Right ventricle myocardium superior (tissue), 1 donor: ENCODE measurements at places on chromosomes 13 and 19.

DNA sequence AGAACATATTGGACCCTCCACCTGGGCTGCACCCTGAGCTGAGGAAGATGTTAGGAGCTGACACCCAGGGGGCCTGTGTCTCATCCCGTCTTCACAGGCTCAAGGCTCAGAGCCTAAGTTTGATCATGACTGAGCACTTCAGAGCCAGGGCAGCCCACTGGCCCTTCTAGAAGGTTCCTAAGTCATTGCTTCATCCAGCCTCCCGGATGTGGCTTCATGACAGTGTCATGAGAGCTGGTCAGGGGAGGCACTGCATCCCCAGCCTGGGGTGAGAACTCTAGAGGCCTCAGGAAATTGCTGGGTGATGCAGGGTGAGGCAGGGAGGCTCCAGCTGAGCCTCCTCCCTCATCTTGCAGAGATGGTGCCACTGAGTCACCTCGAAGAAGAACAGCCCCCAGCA is 24.9 kb upstream of the PIK3R2 start:
- DNase-seq, result no peak

- peak; percentile 95 for DNase-seq
Observed at GRCh38 chr19:56477429-56478338, 539 bp upstream of the ZNF667 start.

DNA sequence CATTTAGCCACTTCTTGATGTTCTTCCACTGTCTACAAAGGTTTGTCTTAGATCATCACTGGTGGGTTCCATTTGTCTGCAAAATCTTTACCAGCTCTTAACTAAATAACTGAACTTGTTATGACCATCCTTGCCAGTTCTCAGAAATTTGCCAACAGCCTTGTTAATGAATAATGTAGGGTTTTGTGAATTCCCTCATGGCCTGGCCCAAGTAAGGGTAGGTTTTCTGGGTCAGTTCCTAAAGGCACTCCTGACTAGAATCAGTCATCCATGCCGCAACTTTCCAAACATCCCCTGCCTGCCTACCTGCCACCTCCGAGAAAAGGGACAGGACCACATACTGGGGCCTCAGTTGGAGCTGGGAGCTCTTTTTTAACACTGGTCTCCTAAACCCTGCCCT is 4.0 kb downstream of the COL4A1 start:
- no peak for DNase-seq

DNA sequence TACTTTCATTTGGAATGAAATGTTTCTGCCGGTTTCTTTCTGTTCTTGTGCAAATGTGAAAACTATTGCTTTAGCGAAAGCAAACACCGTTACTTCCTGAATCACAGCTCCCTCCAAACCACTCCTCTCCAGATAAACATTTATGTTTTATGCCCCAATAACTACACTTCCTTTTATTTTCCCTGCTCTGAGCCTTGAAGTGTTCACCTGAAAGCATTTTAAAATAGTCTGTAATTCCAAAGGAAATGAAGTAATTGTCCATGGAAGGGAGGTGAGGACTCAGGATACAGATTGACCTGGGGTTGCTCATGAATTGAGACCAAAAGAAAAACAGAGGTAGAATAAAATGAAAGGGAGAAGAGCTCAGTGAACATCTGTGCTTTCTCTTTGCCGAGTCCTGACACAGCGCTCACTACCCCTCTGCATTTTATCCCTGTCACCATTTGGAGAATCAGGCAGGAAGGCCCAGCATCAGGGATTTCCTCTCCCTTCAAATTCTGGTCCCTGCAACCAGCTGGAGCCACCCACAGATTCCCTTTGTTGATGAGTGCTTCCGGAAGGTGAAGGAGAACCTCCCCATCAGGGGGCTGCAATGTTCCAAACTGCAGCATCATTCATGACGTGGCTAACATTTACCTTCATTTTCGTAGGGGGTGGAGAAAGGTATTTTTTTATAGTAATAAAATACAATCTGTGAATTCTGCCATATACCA is 171.9 kb downstream of the ITGBL1 start:
- DNase-seq, result no peak

DNA sequence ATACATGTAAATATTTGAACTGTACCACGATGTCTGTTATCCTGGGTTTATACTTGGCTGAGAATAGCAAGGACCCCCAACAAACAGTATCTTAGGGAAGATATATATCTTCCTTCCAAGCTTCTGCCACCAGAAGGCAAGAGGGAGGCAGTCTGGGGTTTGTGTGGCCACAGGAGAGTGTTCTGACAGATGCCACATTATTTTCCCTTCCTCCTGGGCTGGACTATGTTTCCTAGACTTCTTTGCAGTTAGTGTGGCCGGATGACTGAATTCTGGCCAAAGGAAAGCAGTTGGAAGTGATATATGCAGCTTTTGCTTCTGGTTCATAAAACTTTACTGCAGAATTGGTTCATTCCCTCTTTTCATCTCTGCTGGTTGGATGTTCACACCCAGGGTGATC is 39.9 kb upstream of the TMTC4 start:
- DNase-seq, result no peak

DNA sequence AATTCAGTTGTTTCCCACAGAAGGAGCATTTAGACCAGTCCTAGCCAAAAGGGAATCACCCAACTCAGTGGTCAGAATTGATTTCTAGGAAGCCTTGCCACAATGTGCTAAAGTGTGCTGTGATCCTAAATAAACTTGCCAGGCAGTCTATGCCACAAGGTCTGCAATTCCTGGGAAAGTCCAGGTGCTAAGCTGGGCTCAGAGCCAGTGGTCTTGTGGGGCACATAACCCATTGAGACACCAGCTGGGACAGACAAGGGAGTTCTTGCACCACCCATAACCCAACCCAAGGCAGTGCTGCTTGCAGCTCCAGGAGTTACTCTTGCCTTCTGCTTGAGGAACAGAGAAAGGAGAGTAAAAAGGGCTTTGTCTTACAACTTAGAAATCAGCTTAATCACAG is 489.5 kb upstream of the SPRY2 start:
- DNase-seq, result no peak

- no peak for DNase-seq
Observed at GRCh38 chr19:42060117-42060516, 9.9 kb downstream of the GRIK5 start.

GRCh38 chr13:112943309-112944125 is 25.5 kb upstream of the MCF2L start:
- peak; percentile 77 for DNase-seq

DNA sequence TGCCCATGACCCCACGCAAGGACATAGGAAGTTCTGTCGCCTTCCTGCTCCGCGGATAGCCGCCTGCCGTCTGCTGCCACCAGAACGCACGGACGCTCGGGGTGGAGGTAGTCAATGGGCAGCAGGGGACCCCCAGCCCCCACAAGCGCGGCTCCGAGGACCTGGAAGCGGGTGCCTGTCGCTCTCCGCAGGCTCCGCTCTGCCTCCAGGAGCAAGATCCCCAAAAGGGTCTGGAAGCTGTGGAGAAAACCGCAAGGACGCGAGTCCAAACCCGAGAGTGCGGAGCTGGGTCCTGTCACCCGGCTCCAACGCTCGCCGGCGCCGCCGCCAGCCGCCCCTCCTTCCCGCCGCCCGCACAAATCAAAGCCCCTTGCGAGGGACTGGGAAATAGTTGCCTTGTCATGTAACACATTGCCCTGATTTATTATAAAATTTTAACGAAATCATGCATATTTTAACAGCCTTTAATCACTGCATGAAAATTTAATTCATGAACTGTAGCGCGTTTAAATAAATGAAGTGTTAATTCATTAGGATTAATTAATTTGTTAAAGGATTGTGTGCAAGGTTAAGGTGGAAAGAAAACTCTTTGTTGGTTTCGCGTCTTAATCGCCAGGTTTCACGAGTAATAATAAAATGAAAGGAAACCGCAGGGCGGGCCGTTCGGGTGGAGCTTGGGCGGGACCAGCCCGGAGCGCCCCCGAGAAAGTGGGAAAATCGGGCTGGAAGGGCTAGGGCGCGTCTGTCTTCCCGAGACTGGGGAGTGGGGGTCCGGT is 5.5 kb upstream of the POU4F1 start:
- no peak for DNase-seq

GRCh38 chr13:71797517-71797916 is 69.5 kb downstream of the DACH1 start:
- no peak for DNase-seq

DNA sequence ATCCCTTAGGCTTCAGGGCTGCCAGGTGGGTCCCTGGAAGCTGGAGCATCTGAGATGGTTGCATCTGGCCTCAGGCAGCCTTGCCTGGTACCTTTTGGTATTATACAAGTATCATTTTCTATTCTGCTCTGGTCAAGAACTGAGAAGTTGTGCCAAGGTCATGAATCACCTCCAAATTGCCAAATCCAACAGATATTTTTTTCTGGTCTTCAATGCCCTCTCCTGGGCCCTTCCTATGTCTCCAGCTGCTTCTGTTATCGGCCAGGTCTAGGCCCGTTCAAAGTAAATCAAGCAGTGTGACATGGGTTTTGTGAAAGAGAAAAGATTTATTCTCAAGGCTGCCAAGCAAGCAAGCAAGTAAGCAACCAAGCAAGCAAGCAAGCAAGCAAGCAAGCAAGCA is 271.1 kb upstream of the MAB21L1 start:
- DNase-seq, result no peak

DNA sequence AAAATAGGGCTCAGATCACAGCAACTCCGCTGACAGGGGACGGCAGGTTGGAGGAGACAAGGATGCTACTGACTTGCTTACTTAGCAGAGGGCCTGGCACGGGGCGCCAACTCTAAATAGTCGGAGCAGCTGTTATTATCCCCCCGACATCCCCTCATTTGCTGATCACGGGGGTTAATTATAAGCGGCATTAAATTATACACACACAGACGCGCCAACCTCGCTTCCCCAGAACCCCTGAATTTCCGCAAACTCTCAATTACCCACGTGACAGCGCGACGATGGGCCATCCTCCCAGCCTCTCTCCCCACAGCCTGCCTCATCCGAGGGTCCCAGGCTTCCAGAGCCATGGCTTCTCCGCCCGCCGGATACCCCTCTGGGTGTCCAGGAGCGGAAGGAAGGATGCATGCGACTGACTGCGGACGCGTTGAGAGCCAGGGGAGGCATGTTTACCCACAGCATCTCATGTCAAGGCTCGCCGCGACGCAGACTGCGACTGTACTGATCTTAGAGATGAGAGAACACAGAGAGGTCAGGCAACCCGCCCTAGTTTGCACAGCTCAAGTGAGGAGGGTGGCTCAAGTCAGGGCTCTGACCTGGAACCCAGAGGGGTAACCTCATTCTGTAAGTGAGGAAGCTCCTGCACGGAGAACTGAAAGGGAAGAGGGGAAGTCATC is 5.7 kb downstream of the PTPRS start:
- DNase-seq, result no peak

GRCh38 chr19:7868671-7869452 is 5.3 kb downstream of the PRR36 start:
- peak; percentile 78 for DNase-seq

DNA sequence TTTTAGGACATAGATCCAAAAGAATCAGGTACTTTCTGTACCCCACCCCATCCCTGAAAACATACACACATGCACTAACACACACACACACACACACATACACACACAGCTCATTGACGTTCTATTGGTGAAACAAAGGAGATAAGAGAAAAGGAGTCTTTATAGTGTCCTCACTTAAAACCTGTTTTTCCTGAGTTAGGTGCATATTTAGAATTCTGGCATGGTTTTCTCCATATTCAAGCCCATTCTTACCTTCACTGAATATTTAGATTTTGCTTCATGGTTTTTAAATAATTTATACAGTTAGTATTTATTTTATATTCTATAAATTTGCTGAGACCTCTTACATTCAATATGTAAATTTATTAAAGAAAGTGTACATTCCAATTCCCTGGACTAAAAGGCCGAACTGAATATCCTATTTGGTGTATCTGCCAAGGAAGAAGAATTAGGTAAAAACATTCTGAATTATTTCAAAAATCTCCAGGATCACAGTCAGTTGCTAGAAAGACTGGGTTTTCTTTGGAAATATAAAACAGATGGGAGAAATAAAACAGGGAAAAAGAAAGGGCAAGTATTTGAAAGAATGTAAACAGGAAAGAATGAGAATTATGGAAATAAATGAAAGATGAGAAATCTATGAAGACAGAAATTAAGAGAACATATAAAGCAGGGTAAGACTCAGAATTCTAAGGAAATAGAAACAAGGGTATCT is 556.2 kb downstream of the KCTD12 start:
- DNase-seq, result no peak

GRCh38 chr19:35327642-35328041 is 1.3 kb upstream of the CD22 start:
- peak; percentile 5 for DNase-seq

DNA sequence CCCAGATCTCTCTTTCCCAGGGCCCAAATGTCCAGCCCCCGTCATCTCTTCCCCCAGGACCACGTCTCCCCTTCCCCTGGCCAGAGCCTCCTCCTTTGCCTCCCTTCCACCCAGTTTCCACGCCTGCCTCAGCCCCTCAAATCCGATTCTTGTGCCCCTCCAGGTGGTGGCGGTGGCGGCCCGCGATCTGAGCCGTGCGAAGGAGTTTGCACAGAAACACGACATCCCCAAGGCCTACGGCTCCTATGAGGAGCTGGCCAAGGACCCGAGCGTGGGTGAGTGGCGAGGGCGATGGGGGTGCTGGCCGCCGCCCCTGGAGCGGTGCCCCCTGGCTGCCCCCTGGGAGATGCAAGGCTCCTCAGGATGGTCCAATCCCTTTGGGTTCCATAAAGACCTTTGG is 1.3 kb downstream of the DHDH start:
- DNase-seq, result no peak

- peak; percentile 83 for DNase-seq
Observed at GRCh38 chr13:49976314-49977258, 20.3 kb upstream of the TRIM13 start.

- peak; percentile 79 for DNase-seq
Observed at GRCh38 chr13:98653463-98653985, 76.6 kb upstream of the STK24 start.

GRCh38 chr19:52716522-52716921 is 18.3 kb downstream of the ZNF611 start:
- no peak for DNase-seq

- no peak for DNase-seq
Observed at GRCh38 chr13:44274771-44275205, 98.8 kb upstream of the SERP2 start.

DNA sequence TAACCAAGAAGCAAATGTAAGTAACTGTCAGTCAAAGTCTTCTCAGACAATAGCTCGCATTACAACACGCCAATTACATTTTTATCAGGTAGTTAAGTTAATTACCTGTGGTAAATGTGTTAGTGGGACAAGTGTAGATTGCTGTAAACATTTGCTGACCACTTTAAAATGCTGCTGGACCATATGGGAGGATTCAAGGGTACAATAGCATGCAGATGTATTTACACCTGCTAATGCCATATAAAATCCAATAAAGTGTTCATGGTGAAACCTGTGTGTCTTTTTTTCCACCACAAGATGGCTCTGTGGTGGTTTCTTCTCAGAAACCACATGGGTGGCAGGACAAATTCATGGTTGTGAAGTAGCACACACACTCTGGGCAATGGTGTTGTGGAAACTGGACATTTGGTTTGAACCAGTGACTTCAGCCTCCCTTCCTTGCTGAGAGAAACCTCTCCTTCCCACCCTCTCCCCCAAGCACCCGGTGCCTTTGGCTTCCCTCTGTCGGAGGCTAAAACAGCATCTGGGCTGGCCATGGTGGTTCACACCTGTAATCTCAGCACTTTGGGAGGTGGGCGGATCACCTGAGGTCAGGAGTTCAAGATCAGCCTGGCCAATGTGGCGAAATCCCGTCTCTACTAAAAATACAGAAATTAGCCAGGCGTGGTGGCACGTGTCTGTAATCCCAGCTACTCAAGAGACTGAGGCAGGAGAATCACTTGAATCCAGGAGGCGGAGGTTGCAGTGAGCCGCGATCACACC is 18.1 kb upstream of the GTF3A start:
- no peak for DNase-seq

GRCh38 chr19:10402441-10403038 is 802 bp downstream of the CDC37 start:
- DNase-seq, result peak; percentile 69
